Osteocyte (in vitro differentiated cells): ENCODE measurements at places on chromosomes 2 and 18.

DNA sequence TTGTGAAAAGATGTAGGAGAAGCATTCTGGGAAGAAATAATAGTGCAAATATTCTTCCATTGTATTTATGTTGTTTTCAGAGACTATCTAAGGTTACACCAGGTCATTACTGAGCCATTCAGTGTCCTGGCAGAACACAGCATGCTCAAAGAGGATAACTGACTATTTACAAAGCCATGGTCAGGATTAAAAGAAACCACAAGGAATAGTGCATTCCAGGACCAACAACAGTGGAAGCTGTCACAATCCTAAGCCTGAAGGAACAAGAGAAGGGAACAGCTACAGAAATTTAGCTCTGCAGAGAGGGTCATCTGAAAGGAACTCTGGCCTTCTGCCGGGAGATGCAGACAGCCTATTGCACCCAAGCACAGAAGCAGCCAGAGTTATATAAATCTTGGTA is 116.7 kb downstream of the DSC3 start:
- DNase-seq = no peak

- no peak for DNase-seq
Measured at GRCh38 chr2:182887093-182887492, 20.7 kb upstream of the FRZB start.

DNA sequence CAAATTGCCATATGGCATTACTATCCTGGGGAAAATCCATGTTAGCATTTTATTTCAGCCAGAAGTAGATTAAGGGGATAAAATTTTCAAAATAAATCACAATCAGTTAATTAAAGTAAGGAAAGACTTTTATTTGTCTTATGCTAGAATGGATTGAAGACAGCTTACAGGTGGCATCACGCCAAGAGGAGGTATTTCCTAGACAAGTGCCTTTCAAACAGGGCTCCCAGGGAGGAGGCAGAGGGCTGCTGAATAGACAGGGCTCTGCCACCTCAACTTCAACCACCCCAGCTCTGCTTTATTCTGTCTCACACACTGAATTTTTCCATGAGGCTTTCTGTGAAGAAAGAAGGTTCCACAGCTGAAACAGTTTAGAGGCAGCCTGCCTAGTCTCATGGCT is 12.2 kb downstream of the CCDC68 start:
- no peak for DNase-seq

DNA sequence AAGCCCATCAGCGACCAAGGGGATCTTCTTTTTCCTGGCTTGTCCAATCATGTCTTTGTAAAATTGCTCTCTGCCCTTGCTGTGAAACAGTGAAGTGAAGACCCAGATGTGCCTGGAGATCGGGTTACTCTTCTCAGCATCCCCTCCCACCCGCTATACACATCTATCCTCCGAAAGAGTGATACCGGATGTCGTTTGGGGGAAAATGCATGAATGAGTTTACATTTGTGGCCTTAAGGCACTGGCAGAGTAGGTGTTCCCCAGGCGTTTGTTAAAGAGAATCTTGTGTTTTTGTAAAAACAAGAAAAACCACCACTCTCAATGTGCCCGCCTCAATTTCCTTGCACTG is 528.3 kb downstream of the CMPK2 start:
- DNase-seq = no peak

- no peak for DNase-seq
Measured at GRCh38 chr2:139354518-139354917, 574.3 kb upstream of the NXPH2 start.

GRCh38 chr2:96916646-96917543 is 47.0 kb upstream of the SEMA4C start:
- no peak for DNase-seq

DNA sequence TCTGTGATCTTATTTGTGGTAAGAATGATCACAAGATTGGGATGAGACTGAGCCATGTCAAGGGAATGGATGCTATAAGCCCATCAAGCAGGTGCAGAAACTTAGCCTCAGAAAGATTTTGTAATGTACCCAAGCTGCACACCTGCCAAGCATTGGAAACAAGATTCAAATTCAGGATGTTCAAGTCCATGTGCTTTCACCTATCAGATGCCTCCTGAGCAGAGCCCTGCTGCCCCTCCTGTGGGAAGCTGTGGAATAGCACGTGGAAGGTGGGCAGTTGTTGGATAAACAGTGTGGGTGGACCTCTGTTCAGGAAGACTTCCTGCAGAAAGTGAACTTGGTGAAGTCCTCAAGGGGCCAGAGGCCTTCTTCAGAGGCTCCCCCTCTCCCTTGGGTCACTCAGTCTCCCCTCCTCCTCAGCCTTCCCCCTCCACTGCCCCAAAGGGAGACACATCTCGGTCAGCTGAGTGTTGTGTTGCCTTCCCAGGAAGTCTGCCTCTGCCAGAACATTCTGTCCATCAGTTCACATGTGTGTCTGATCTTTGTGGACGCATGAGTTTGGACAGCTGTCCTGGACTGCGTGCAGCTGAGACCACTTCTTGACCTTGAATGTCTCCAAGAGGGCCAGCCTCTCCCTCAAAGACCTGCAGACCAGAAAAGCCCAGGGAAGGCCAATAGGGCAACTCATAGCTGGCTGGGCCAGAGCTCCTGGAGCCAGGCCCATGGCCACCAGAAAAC is 186.1 kb downstream of the INHBB start:
- no peak for DNase-seq

DNA sequence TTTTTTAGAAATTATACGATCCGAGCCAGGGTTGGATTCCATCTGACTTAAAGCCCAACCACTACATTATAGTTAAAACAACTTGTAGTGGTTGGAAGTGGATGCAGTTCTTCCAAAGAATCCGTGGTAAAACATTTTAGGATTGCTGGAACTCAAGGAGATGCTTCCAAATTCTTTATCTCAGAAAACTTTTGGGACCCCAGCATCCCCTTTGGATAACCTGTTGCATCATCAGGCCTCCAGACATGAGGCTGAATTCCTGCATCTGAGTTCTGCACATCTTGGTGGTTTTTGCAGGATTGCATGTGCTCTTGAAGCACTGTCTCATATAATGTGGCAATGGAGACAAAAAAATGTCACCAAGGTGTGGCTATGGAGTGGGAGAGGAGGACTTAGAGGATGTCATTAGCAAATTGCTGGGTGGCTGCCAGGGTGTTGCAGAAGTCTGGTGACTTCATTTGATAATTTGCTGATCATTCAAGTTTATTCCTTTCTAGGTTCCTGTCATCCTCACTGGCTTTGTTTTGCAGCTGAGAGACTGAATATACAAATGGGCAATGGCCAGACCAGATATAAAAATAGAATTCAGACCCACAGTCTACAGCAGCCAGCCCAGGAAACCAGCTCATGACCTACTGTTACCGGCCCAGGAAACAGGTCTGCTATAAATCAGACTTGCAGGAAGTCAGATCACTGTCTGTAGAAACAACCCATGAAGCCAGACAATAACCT is 207.7 kb downstream of the BCL2 start:
- no peak for DNase-seq

- no peak for DNase-seq
Measured at GRCh38 chr2:175872721-175873120, 129.3 kb downstream of the LNPK start.

DNA sequence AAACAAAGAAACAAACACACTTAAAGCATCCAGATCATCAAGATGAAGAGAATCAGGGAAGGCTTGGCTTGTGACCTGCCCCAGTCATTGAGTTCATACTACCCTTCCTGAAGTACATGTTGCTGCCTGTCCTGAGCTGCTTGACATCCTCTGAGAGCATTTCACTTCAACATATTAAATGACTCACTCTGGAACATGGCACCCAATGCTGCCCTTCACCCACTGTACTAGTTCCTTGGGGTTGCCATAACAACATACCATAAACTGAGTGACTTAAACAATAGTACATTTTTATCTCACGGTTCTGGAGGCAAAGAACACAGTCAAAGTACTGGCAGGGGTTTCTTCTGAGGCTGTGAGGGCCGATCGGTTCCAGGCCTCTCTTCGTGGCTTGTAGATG is 371.3 kb downstream of the RNF144A start:
- no peak for DNase-seq

DNA sequence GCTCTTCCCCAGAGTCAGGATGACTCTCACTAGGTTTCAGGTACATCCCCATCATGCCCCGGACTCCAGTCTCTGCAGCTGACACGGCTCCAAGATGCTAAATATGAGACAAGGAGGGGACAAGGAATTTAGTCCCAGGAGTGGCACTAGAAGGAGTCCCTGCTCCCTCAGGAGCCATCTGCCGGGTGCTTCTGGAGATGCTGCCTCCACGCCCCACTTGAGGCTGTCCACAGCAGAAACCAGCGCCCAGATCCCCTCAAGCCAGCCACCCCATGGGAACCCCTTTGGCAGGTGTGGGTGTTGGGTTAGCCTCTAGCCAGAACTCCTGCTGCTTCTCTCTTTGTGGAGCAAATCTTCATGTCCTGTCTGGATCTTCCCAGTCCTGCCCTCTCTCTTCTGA is 40.3 kb downstream of the BCL11A start:
- DNase-seq = no peak

- no peak for DNase-seq
Measured at GRCh38 chr18:76507830-76508385, 12.9 kb upstream of the ZNF516 start.

DNA sequence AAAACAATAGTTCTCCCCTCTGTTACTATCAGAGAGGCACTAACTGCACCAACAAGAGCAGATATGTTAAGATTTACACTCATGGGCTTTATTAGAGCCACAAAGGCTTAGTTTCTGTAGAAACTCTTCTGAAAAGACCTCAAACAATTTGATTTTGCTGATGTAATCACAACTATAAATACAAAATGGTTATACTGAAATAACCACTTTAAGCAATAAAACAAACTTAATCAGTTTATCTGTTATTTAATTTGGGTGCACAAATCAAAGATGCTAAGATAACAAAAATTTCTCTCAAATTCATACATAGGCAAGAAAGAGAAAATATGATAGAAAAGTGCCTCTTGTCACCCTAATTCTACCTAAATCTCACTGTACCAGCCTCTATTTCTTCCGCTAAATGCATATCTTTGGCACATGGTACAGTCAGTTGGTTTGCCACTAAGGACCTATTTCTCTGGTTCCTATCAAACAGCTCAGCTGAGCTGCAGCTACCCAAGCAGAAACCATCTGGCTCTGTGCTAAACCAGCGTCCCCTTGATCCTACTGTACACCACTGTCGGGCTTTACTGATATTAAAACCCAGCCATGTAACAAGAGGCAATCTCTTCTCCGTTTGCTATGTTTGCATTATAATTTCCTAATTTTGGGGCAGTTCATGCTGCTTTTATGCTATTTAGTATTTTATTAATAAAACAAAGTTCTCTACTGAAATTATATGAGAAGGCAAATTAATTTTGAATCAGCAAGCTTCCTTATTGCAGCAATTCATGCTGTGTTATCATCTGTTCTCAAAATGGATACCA is 60.1 kb downstream of the CWC22 start:
- no peak for DNase-seq

- no peak for DNase-seq
Measured at GRCh38 chr18:41923446-41923845, 31.6 kb upstream of the PIK3C3 start.

- no peak for DNase-seq
Measured at GRCh38 chr2:237663517-237664110, 36.2 kb downstream of the LRRFIP1 start.

DNA sequence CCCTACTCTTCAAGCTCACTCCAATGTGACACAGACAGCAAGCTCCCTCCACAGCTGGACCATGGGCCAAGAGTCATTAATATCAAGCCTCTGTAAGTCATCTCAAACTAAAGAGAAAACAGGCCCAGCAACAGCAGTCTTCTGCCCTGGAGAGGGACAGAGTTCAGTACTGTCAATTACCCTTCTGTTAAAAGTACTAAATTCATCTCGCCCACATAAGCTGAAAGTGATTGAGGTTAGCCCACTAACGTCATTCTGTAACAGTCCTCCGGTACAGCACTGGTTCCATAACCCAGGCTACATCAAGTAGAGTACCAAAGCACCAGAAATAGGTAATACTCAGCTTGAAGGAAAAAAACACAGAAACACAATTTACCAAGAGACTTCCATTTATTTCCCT is 25.9 kb downstream of the THADA start:
- no peak for DNase-seq

GRCh38 chr2:29632018-29632417 is 289.4 kb downstream of the ALK start:
- DNase-seq = no peak

DNA sequence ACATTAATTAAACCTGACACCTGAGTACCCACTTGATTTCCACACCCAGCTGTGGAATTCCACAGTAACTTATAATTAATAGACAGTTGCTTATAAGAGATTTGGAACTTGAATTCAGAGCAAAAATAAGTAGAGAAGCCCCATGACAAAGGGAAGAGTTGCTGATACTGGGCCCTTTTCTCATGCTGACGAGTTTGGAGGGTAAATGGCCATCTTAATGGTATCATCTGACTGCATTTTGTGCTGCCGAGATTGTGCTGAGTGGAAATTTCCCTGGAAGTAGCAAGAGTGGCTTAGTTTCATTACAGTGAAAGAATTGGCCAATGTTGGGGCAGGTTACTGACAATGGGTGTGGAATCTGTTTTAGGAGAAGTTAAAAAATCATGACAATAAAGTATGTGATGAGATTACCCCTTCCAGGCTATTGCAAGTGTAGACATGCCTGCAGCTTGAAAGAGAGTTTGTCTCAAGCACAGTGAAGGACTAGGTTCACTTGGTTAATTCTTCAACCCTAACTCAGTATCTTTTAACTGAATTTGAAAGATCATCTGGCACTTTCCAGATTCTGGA is 49.9 kb downstream of the VSNL1 start:
- DNase-seq = no peak

- DNase-seq = no peak
Measured at GRCh38 chr2:101751875-101752619, 54.5 kb downstream of the MAP4K4 start.

- no peak for DNase-seq
Measured at GRCh38 chr2:33034784-33035183, 88.0 kb downstream of the LTBP1 start.

GRCh38 chr18:449374-449773 is 51.1 kb downstream of the COLEC12 start:
- DNase-seq = no peak

DNA sequence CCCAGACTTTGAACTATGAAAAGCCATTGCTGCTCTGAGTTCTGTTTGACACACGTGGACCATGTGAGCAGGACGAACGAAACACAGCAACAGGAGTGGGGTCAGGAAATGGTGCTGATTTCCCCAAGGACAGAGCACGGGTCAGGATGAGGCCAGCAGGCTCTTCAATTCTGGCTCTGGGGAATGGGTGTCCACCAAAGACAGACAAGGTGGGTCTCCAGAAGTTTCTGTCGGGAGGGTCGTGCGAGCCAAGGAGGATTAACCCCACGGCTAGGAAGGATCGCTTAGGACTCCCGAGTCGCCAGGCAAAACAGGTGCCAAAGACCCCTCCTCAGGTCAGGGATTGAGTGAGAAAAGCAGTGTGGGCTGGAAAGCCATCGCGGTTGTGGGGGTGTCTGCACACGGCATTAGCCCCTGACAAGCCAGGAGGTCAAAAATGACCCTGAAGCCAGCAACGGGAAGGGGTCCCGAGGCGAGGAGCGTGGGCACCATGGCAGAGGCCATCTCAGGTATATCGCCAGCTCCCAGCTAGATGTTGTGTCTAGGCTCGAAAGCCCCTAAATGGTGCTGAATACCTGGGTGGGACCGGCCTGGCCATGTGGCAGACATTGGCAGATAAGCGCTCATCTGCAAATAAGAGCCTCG is 213.9 kb upstream of the SALL3 start:
- DNase-seq = peak; percentile 75
